HL-60 (cell line): ENCODE measurements at places on chromosomes 7 and 10.

DNA sequence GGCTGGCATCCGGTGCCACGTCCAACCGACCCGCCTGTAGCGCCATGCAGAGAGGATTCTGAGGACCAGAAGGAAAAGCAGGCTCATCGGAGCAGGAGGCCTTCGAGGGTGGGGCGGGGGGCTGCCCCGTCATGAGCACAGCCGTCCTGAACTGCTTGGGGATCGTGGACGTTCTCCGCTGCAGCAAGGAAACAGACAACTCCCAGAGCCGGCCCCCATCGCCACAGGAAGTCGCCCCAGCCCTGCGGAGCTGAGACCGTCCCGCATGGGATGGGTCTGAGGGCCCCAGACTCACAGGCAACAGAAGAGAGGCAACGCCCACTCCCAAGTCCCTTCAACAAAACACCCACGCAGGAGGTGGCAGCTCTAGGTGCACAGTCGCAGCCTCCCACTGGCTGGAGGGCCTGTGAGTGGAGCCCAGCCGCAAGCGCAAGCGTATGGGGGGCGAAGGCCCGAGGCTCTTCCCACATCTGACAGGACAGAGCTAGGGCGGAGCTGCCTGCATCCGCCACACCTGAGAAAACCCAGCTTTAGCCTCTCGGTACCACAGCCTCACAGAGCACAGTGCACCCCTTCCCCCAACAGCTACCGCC is 64.7 kb upstream of the TNRC18 start:
- DNase-seq = no peak

DNA sequence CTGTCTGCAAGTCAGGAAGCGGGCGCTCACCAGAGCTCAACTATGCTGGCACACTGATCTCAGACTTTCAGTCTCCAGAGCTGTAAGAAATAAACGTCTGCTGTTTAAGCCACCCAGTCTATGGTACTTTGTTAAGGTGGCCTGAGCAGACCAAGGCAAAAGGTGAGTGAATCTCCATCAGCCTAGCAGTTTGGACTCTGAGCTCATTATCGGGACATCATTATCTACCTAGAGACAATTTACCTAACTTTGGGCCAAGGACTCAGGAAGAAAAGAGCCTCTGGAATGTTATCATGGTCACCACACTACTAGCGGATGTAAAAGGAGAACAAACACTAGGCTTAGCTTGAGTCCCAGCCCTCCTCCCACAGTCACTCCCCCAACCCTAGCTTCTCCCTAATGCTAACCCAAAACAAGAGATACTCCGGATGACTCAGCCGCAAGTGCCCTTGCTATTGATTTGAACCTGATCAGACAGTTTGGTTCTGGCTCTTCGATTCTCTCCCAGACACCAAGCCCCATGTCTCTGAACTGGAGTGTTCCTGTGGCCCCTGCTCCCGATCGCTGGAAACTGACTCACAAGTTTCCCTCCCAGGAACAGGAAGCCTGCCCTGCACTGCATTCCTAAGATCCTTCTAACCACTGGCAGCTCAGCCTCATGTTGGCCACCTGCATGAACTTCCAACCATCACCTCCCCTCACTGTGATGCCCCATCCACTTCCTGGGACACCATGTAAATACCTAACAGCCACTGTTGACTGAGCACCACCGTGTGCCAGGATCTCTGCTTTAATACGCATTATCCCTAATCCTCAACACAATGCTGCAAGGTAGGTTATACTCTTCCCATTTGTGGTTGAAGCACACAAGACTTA is 34.5 kb downstream of the CREB3L2 start:
- DNase-seq = peak; percentile 48

DNA sequence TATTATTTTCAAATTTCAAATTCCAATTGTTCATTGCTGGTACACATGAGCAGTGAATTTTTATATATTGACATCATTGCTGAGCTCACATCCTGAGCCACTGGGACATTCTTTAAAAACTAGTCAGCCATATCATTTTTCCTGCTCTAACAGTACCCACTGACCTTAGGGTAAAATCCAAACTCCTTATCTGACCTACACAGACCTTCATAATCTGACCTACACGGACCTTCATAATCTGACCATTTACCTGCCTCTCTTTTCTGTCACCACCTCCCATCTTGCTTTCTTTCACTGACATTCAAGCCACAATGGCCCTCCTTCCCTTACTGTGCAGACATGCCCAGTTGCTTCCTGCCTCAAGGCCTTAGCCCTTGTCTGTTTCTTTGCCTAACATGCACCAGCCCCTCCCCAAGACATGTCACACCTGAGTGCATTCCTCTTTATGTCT is 16.1 kb upstream of the CUZD1 start:
- DNase-seq = no peak

- DNase-seq = no peak
Observed at GRCh38 chr7:151432658-151433521, 7.1 kb downstream of the CRYGN start.

DNA sequence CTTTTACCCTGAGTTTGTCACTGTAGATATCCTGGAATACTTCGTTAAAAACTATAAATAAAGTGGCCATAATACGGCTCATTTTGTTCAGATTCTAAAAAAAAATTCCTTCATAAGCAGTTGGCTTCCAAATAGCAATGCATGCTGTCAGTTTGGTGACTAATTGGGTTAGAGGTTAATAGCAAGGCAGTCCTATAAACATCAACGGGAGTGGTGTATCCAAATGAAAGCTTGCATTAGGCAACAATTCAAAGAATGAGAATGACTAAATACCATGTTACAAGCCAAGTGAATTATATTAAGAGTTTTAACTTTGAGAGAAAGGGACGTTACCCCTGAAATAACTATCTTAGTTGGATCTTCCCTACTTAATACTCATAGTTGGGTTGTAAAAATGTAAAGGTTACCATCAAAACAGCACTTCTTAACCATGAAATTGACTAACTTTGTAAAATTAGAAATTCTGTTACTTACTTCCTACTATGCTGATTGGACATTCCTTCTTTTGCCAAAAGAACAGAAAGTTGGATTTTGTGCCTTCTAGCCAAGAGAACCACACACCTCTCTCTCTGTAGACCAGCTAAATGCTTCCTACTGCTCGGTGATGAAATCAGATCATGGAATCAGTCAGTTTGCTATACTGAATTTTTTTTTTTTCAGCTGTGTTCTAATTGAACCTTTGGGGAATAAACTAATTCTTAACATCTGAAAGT is 98.0 kb downstream of the KAT6B start:
- no peak for DNase-seq

GRCh38 chr7:126065766-126066165 is 1136.1 kb upstream of the POT1 start:
- DNase-seq = no peak
